Mammary epithelial cell (primary cell): ENCODE measurements at places on chromosomes 12 and 14. TPM values are rescaled to one million over a fixed set of nuclear protein-coding genes. Genes with fewer than 3 reads are reported as not detected.
A peak's percentile ranks its signal among the peaks of the same experiment; 100 is the strongest.

GRCh38 chr12:52439845-52440244 lies 5.7 kb upstream of the KRT75 start:
- no peak for DNase-seq

Gene DBX2
- not detected in 2 replicates for total RNA-seq

Gene IAPP
- total RNA-seq = not detected in 2 replicates

Gene HCAR2
- total RNA-seq = 0.17 TPM

- no peak for DNase-seq
Observed at GRCh38 chr12:108559748-108560147, 1.2 kb downstream of the SART3 start.

DNA sequence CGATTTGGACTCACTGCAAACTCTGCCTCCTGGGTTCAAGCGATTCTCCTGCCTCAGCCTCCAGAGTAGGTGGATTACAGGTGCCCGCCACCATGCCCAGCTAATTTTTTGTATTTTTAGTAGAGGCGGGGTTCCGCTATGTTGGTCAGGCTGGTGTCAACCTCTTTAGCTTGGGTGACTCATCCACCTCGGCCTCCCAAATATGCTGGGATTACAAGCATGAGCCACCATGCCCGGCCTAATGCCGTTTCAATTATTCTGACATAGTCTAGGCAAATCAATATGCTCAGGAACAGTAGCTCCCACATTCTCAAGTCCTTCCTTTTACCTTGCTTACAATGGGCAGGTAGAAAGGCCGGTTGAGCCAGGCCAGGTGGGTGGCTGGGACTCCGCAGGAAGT lies 82.0 kb upstream of the EEA1 start:
- DNase-seq = no peak

Gene MGAT4C
- total RNA-seq = not detected in 2 replicates

- no peak for DNase-seq
Observed at GRCh38 chr12:39807043-39807442, 187.4 kb upstream of the ABCD2 start.

- DNase-seq = no peak
Observed at GRCh38 chr12:15679151-15679550, 110.0 kb downstream of the EPS8 start.

GRCh38 chr12:3137268-3137781 lies 60.1 kb downstream of the TSPAN9 start:
- DNase-seq = no peak

DNA sequence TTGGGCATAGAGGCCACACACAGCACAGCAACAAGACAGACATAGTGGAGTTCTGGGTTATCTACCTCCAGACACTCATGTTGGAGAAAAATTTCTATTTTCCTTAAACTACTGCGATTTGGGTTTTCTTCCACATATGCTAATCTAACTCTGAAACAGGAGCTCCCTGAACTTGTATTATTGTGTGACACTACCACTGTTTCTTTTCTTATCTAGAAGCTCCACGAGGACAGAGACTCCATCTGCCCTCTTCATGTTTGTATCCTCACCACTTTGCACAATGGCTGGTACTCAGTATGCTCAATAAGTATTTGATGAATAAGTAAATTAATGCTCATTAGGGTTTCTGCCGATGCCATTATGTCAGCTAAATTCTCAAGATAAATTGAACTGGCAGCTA lies 218.6 kb downstream of the PAX9 start:
- DNase-seq = no peak

DNA sequence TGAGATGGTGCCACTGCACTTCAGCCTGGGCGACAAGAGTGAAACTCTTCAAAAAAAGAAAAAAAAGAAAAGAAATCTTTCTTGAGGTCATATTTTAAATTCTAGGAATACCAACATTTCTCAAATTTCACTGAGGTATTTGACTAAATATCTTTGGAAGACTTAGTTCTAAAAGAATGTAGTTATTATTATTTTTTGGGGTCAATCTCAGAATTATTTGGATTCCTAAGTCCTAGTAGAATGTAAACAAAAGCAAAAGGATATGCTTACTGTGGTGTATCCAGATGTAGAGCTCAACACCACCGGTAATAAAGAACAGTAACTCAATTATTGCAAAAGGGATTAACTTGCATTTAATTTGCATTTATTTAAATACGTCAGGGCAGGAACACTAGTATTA lies 25.0 kb downstream of the PRICKLE1 start:
- no peak for DNase-seq

DNA sequence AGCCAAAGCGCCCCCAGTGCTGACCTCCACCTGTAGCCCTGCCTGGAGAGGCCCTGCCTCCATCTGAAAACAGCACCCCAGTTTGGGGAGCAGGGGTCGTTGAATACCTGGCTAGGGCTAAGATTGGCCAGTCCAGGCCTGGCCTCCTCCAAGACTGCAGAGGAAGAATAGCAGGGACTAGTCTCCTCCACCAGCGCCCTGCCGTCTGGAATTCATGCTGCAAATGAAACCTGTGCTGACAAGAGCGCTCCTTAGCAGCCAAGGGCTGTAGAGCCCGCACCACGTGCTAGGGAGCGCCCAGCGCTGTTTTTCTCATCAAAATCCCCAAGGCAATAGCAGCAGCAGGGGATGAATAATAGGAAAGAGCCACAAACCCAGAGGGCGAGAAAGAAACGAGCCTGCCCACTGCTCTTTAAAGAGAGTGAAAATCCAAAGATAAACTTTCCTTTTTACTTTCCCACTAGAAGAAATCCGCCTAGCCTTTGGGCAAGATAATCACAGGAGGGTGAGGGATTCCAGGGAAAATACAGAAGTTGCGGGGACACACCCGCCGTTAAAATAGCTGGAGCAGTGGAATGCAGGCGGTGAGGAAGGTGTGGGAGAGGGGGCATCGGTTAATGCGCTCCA lies 3.3 kb downstream of the COL2A1 start:
- DNase-seq = peak; percentile 92

DNA sequence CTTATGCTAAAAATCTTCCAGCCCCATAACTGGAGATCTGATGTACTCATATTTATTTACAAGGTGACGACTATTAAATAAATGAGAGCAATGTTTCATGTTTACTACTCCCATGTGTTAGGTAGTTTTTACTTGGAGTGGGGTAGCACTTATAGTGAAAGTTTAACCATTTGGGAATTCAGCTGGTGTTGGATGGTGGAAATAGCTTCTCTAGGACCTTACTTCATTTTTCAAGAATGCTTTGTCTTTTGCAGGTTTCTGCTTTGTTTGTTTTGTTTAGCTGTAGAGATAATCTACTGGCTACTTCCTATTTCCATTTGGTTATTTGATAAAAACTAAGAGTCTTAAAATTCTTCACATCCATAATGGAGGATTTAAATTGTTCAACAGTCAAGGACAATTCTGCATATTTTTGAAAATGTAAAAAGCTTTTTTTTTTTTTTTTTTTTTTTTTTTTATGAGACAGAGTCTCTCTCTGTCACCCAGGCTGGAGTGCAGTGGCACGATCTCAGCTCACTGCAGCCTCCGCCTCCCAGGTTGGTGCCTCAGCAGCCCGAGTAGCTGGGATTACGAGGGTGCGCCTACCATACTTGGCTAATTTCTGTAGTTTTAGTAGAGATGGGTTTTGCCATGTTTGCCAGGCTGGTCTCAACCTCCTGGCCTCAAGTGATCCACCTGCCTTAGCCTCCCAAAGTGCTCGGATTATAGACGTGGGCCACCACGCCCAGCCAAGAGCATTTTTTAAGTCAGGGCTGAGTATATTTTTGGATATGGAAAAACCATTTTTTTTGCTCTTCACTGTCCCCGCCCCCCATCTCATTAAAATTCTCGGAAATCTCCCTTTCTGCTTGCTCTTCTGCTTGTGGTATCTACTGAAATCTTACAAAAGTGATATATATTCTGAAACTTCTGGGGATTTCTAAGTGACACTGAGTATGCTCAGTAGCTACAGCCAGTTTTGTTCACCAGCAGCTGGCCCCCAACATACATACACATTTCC lies 1.4 kb upstream of the ABCD2 start:
- DNase-seq = no peak

Gene TAS2R42
- not detected in 2 replicates for total RNA-seq

DNA sequence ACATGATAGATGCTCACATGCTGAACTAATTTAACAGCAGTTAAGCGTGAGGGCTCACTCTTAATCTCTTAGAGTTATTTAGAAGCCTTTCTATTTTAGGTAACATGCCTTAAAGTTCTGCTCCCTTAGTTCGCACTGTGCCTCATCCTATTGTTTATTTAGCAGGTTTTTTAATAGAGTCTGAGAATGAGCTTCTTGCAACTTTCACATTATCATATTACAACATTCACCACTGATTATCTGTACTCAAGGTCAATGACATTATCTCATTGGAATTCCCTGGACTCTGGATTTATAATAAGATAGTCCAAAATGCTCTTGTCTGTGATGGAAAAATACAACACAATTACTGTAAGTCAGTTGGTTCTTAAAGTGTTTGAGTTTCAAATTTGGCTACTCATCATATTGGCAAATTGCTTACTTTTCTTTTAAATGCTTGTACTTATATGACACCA lies 183.6 kb upstream of the SLC38A2 start:
- peak; percentile 89 for DNase-seq

Gene LDHB
- total RNA-seq = 510 and 513 TPM in 2 replicates
